Esophagus muscularis mucosa (tissue), 4 donors: ENCODE measurements at places on chromosomes 5 and 9. TPM values are rescaled to one million over a fixed set of nuclear protein-coding genes. Genes with fewer than 3 reads are reported as not detected.

GRCh38 chr5:162052676-162053075, 14.9 kb upstream of the GABRG2 start:
- no peak for DNase-seq
- no peaks in the 10 kb centered on the region for H3K27me3 ChIP-seq

- H3K27ac ChIP-seq, result no peak overlapping the region
- H3K4me1 ChIP-seq, result peaks cover 9% of the 10 kb centered on the region
- no peaks in the 10 kb centered on the region for H3K36me3 ChIP-seq
- no peak overlapping the region for H3K4me3 ChIP-seq
- H3K27me3 ChIP-seq, result no peaks in the 10 kb centered on the region
These were observed 392.4 kb upstream of the PDE4D start for GRCh38 chr5:60285910-60286309.

- peak; percentile 77 for DNase-seq
- H3K36me3 ChIP-seq, result no peaks in the 10 kb centered on the region
- H3K4me1 ChIP-seq, result no peaks in the 10 kb centered on the region
- no peaks in the 10 kb centered on the region for H3K27me3 ChIP-seq
- no peak overlapping the region for H3K27ac ChIP-seq
These were observed 427.7 kb downstream of the MED10 start for GRCh38 chr5:5950658-5951057.

DNA sequence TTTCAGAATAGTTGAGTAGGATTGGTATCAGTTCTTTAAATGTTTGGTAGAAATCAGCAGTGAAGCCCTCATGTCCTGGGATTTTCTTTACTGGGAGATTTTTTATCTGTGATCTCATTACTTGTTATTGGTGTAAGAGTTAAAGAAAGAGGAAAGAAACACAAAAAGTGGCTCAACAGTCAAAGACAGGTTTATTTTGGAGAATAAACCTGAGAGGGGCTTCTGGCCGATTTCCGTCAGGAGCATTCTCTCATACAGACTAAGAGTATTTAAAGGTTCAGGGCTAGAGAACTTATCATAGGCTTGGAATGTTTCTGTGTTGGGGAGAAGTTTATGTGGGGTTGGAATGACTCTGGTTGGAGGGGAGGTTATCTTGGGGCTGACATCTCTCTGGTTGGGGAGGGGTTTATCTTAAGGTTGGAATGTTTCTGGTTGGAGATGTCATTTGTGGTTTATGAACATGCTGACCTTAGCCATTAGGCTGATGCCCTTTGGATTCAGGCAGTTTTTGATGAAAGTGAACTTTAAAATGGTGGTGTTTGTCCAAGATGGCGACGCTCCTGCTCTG, 62.5 kb downstream of the CFAP95 start:
- no peak for DNase-seq
- H3K27ac ChIP-seq, result no peak overlapping the region
- H3K36me3 ChIP-seq, result no peaks in the 10 kb centered on the region

- H3K36me3 ChIP-seq, result no peaks in the 10 kb centered on the region
- H3K4me3 ChIP-seq, result no peak overlapping the region
- H3K4me1 ChIP-seq, result no peaks in the 10 kb centered on the region
- DNase-seq, result no peak
- no peaks in the 10 kb centered on the region for H3K27me3 ChIP-seq
- H3K27ac ChIP-seq, result no peak overlapping the region
These were observed 351.9 kb downstream of the GLIS3 start for GRCh38 chr9:3947859-3948438.

DNA sequence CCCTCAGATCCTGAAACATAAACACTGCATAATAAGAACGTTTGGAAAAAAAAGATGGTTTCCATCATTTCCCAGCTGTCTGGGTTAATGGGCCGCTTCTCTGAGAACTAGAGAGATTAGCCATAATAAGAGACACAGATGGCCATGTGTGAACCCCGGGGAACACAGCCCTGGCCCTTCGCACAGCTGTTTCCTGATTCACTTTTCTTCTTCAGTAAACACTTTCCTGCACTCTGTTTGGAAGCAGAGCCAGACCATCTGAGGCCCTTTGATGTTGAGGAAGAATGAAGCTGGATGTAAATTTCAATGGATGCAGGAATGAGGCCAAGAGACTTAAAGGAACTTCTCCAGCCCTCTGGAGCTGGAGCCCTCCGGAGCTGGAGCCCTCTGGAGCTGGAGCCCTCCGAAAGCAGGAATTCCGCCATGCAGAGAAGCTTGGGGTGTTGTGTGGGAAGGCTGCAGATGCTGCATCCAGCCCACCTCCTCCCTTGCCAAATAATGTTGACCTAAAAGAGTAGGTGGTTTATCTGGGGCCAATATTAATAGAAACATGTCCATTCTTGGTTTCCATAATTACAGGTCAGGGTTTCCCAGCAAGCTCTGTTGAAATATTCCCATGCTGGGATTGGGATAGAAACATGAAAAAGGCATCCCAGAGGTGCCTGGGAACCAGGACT, 218.9 kb downstream of the NXNL2 start:
- no peak overlapping the region for H3K27ac ChIP-seq
- peaks cover 29% of the 10 kb centered on the region for H3K4me1 ChIP-seq
- no peaks in the 10 kb centered on the region for H3K36me3 ChIP-seq
- H3K27me3 ChIP-seq, result no peaks in the 10 kb centered on the region

- no peak overlapping the region for H3K4me3 ChIP-seq
- DNase-seq, result no peak
- H3K27ac ChIP-seq, result no peak overlapping the region
- no peaks in the 10 kb centered on the region for H3K4me1 ChIP-seq
These were observed 378.3 kb downstream of the MTRR start for GRCh38 chr5:8247049-8247899.

- no peaks in the 10 kb centered on the region for H3K27me3 ChIP-seq
- no peak overlapping the region for H3K4me3 ChIP-seq
- no peaks in the 10 kb centered on the region for H3K4me1 ChIP-seq
- no peaks in the 10 kb centered on the region for H3K36me3 ChIP-seq
- no peak overlapping the region for H3K27ac ChIP-seq
These were observed 208.0 kb upstream of the ANKRD55 start for GRCh38 chr5:56440871-56441740.

DNA sequence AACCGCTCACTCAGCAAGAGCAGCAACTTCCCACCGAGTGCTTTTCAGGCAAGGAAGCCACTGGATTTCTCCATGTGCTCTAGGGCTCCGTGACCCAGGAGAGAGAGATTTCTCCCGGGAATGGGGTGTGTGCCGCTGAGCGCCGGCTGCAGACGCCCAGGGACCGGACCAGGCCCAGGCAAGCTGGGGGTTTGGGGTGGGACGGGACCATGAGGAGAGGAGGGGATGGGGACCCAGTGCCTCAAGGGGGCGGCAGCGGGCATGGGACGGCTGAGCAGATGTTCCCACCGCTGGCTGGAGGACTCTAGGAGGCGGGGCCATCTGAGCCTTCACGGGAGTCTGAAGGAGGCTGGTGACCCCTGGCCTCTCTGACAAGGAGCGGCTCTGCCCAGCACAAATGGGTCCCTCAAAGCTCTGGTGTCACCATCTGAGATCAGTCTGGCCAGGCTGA, 8.5 kb downstream of the LCN9 start:
- no peaks in the 10 kb centered on the region for H3K4me1 ChIP-seq
- no peak for DNase-seq
- H3K4me3 ChIP-seq, result no peak overlapping the region
- H3K36me3 ChIP-seq, result no peaks in the 10 kb centered on the region
- H3K27me3 ChIP-seq, result peaks cover 48% of the 10 kb centered on the region
- H3K27ac ChIP-seq, result no peak overlapping the region

DNA sequence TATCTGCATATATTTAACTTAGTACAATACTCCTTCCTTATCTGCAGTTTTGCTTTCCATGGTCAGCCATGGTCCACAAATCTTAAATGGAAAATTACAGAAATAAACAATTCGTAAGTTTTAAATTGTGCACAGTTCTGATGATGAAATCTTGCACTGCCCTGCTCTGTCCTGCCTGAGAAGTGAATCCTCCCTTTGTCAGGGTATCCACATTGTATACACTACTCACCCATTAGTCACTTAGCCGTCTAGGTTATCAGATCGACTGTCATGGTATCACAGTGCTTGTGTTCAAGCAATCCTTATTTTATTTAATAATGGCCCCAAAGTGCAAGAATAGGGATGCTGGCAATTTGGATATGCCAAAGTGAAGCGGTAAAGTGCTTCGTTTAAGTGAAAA, 8.3 kb upstream of the YTHDC2 start:
- H3K4me3 ChIP-seq, result no peak overlapping the region
- no peaks in the 10 kb centered on the region for H3K36me3 ChIP-seq
- H3K4me1 ChIP-seq, result no peaks in the 10 kb centered on the region
- H3K27me3 ChIP-seq, result no peaks in the 10 kb centered on the region
- H3K27ac ChIP-seq, result no peak overlapping the region
- no peak for DNase-seq

GRCh38 chr5:172172912-172173563, 15.0 kb downstream of the STK10 start:
- H3K27me3 ChIP-seq, result no peaks in the 10 kb centered on the region
- H3K4me3 ChIP-seq, result no peak overlapping the region
- H3K27ac ChIP-seq, result no peak overlapping the region
- H3K4me1 ChIP-seq, result peaks cover 69% of the 10 kb centered on the region
- no peaks in the 10 kb centered on the region for H3K36me3 ChIP-seq
- no peak for DNase-seq

- H3K4me1 ChIP-seq, result peaks cover 14% of the 10 kb centered on the region
- H3K36me3 ChIP-seq, result no peaks in the 10 kb centered on the region
- H3K4me3 ChIP-seq, result no peak overlapping the region
- H3K27me3 ChIP-seq, result no peaks in the 10 kb centered on the region
- no peak overlapping the region for H3K27ac ChIP-seq
- no peak for DNase-seq
These were observed 45.9 kb downstream of the PDCD1LG2 start for GRCh38 chr9:5556101-5556705.

DNA sequence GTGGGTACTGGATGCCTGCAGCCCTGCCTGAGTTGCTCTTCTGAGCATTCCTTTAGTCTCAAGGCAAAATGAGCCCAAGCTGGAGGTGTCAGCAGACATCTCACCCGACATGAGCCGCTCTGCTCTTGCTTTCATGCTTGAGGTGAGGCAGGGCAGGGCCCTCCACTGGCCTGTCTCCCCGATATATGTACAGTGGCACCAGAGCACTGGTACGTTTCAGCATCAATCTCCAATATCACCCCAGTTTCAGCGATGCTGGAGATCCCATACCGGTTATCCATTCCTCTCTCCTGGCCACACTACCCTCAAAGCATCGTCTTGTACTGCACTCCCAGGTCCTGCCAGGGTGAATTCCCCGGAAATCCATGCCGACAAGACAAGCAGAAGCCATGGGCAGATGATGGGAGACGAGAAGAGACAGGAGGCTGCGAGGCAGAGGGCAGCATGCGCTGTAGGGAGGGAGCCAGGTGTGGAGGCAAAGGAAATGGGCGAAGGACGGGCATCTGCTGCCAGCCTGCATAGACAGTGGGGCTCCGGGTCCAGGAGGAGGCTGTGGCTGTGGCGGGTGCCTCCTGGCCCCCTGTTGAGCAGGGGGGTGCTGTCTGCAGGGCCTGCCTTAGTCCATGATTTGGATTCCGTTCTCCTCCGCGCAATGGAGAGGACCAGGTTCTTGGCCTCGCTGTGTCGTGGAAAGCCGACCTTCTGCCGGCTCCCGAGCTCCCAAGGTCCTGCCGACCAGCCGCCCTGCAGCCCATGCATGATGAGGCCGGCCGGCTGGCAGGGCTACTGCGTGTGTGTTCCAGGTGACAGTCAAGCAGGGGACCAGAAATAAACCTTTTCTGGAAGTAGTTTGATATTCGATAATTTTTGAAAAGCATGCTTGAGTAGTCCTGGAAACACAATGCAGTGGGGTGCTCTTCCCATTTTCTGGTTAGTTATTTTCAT, 152.2 kb upstream of the IRX2 start:
- no peaks in the 10 kb centered on the region for H3K4me1 ChIP-seq
- no peaks in the 10 kb centered on the region for H3K36me3 ChIP-seq
- H3K27ac ChIP-seq, result no peak overlapping the region

DNA sequence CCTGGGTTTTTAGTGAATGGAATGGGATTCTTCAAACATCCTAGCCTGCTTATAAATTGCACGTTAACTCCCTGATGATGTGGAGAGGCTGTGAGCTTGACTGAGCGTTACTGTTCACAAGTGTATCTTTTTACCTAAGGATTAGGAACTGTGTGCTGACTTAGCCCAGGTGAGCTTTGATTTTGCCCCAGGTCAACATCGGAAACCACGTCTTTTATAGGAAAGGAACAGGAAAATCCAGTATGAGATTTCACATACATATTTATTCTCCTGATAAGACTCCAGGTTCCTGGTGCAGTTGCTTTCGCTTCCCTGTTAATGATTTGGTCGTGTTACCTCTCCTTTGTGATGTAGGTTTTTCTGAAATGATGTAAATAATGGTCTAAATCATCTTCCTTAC, 103.2 kb upstream of the BASP1 start:
- H3K36me3 ChIP-seq, result no peaks in the 10 kb centered on the region
- no peaks in the 10 kb centered on the region for H3K27me3 ChIP-seq
- DNase-seq, result no peak

GRCh38 chr5:10456583-10457420, 15.1 kb downstream of the ROPN1L start:
- H3K27me3 ChIP-seq, result peaks cover 11% of the 10 kb centered on the region
- H3K27ac ChIP-seq, result no peak overlapping the region
- no peak overlapping the region for H3K4me3 ChIP-seq
- H3K4me1 ChIP-seq, result peaks cover 16% of the 10 kb centered on the region
- no peaks in the 10 kb centered on the region for H3K36me3 ChIP-seq

- DNase-seq, result no peak
- H3K4me1 ChIP-seq, result no peaks in the 10 kb centered on the region
- H3K4me3 ChIP-seq, result no peak overlapping the region
- H3K36me3 ChIP-seq, result no peaks in the 10 kb centered on the region
- no peak overlapping the region for H3K27ac ChIP-seq
- no peaks in the 10 kb centered on the region for H3K27me3 ChIP-seq
These were observed 179.3 kb downstream of the C9orf152 start for GRCh38 chr9:110028676-110029075.

DNA sequence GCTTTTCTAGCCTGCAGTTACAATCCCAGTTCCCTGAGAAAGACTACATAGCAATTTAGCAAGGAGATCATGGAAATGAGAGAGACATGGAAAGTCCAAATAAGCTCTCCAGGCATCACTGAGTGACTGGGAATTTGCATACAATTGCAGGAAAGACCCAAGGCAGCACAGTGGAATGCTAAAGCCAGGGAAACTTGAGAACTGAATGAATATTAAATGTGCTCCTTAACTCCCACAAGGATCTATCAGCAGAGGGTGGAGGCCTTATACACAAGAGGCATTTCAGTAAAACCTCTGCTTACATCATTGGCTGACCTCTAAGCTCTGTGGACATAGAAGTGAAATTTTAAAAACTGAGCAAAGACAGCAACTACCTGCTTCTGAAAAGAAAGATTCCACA, 355.6 kb upstream of the DAB2 start:
- no peaks in the 10 kb centered on the region for H3K27me3 ChIP-seq
- H3K36me3 ChIP-seq, result no peaks in the 10 kb centered on the region
- DNase-seq, result no peak
- H3K4me1 ChIP-seq, result no peaks in the 10 kb centered on the region
- H3K27ac ChIP-seq, result no peak overlapping the region
- no peak overlapping the region for H3K4me3 ChIP-seq

The RANBP3L gene
- total RNA-seq, result 3.5 TPM

The ZNF879 gene
- total RNA-seq, result 4.5 TPM

The S100Z gene
- total RNA-seq, result not detected

The MAN1B1 gene
- 22.4 TPM for total RNA-seq

The ARL14EPL gene
- not detected for total RNA-seq

The FREM1 gene
- 1.7 TPM for total RNA-seq

The THG1L gene
- total RNA-seq, result 14.1 TPM

The ANKRD34B gene
- total RNA-seq, result not detected

The CCDC180 gene
- 4.2 TPM for total RNA-seq

The BTNL8 gene
- 0.17 TPM for total RNA-seq

The BAAT gene
- total RNA-seq, result not detected

The IL9 gene
- not detected for total RNA-seq

The ZER1 gene
- 67.6 TPM for total RNA-seq
